Left cardiac atrium (tissue), 4 donors: ENCODE measurements at places on chromosomes 2 and 18. TPM values are rescaled to one million over a fixed set of nuclear protein-coding genes. Genes with fewer than 3 reads are reported as not detected.

- DNase-seq, result no peak
These were observed 60.7 kb upstream of the DAPL1 start for GRCh38 chr2:158734442-158734841.

GRCh38 chr2:71526975-71527374, 73.6 kb downstream of the DYSF start:
- DNase-seq, result no peak

Gene IL36A
- not detected for total RNA-seq

GRCh38 chr2:240836781-240837467, 16.9 kb upstream of the KIF1A start:
- peak; percentile 70 for DNase-seq

Gene KCNG2
- 0.15 TPM for total RNA-seq

DNA sequence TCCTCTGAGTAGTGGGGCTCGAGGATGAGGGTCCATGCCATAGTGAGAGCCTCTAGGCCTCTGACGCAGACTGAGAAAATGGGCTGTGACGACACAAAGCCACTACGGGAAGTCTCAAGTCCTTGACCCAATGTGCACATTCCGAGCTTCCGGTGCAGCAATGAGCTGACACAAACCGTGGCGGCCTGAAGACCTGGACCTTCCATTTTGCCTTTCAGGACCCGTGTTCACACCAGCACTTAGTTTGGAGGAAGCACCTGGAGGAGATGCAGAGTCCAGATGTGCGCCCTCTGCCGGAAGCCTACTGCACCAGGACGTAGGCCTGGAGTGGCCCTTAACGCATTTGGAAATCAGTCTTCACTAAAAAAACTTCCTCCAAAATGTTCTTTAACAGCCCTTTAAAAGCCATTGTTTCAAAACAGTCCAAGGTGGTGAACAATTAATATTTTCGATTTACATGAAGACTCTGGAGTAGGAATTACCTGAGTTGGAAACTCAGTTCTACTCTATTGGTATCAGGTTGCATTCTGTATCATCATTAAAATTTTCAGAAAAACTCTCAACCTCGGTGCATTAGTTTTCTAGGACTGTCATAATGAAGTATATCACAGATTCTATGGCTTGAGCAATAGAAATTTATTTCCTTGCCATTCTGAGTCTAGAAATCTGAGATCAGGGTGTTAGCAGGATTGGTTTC, 33.9 kb downstream of the BMP10 start:
- DNase-seq, result peak; percentile 71

Gene FRZB
- total RNA-seq, result 5.3 TPM

DNA sequence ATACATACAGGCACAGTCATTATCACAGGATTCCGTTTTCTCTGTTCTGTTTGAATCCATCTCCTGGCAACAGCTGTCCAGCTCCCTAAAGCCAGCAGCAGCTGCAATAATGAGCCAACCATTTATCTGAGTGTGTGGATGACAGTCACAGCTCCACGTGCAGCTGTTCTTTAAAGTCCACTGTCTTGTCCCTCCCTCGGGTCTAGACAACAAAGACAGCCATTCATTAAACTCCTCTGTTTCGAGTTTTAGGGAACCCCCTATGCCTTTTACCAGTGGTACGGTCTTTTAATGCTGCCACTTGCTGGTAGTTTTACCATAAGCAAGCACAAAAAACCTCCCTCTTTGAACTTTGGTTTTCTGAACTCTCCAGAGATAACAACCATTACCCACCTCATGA, 16.0 kb upstream of the MSGN1 start:
- no peak for DNase-seq

DNA sequence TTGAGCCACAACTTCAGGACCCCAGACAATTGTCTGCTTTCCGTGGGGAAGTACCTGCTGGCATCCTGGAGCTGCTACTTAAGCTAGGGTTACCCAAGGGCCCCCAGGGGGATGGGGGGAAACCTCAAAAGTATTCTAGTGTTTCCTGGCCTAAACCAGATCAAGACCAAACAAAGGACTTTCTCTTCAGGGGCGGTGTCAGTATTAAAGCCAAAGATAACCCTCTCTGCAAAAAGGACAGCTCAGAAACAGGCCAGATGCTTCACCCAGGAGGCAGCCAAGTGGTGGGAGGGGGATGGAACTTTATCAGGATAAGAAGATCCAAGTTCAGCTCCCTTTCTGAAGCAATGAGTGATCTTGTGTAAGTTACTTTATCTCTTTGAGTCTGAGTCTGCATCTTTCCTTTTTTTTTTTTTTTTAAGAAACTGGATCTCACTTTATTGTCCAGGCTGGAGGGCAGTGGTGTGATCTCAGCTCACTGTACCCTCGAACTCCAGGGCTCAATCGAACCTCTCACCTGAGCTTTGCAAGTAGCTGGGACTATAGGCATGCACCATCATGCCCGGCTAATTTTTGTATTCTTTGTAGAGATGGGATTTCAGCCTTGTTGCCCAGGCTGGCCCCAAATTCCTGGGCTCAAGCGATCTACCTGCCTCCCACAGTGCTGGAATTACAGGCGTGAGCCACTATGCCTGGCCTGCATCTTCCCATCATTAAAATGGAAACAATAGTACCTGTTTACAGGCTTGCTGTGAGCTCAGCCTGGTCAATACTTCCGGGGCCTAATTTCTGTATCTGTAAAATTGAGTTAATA, 151.8 kb upstream of the PTPRM start:
- DNase-seq, result peak; percentile 21

DNA sequence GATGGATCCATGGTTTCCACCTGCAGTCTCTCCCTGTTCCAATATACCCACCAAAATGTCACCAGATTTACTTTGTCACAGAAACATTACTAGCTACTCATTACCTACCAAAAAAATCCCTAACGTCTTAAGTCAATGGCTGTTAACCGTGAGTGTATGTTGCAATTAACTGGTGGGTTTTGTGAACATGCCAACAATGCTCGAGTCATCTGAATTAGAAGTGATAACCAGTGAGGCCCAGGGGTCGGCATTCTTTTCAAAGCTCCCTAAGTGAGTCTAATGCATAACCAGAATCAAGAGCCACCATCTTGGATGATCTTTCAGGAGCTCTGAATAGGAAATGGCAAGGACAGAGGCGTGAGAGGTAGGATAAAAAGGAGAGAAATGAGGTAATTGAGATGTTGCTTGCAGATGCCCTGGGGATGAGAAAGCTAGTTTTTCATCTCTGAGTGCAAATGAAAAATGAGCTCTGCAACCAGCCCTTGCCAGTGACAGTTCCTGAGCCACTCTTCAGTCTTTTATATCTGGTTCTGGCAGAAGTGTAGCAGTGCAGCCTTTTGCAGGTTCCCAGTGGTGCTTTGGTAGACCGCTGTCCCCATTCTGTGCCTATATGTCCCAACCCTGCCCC, 130.0 kb upstream of the RND3 start:
- DNase-seq, result no peak

Gene C2orf15
- total RNA-seq, result 0.26 TPM

Gene FLACC1
- total RNA-seq, result 4.9 TPM

DNA sequence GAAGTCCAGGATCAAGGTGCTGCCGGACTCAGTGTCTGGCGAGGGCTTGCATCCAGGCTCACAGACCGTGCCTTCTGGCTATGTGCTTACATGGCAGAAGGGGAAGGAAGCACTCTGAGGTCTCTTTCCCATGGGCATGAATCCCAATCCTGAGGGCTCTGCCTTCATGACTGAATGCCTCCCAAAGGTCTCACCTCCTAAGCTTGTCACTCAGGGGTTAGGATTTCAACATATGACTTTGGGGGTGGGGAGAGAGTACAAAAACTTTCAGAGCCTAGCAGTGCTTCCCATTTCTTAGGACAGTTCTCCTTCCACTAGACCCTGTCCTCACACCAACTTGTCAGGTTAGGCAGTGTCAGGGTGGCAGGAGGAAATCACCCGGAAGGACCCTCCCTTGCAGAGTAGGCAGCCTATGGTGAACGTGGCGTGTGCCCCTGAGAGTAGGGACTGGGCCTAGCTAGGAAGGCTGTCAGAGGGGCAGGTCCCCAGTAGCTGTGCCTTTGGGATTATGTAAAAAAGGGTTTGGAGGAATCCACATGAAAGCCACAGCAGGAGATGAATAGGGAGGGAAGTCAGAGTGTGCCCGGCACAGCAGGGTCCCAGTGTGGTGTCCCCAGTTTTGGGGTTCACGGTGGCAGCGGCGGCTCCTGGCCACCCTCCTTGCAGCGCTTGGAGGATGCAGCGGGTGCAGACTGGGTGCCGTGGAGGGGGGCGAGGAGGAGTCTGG, 233.3 kb downstream of the LDLRAD4 start:
- no peak for DNase-seq

- no peak for DNase-seq
These were observed 92.2 kb upstream of the NFU1 start for GRCh38 chr2:69529480-69529879.

DNA sequence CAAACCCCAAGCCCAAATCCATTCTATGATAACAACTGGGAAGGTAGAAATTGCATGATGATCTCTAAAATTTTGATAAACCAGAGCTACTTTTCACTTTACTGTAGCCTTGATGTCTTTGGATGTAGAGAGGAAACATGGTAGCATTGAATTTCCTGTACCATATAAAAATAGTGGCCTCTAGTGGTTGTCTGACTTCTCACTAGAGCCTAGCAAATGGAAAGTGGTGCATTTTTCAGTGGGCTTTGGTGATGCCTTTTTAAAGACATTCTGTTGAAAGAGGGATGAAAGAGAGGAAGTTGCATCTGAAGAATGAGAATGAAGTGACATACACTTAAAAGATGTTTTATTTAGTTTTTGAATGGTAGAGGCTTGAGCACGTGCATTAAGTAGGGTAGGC, 662.2 kb downstream of the XIRP2 start:
- DNase-seq, result no peak

- no peak for DNase-seq
These were observed 108.2 kb upstream of the CXCR4 start for GRCh38 chr2:136225950-136226835.

DNA sequence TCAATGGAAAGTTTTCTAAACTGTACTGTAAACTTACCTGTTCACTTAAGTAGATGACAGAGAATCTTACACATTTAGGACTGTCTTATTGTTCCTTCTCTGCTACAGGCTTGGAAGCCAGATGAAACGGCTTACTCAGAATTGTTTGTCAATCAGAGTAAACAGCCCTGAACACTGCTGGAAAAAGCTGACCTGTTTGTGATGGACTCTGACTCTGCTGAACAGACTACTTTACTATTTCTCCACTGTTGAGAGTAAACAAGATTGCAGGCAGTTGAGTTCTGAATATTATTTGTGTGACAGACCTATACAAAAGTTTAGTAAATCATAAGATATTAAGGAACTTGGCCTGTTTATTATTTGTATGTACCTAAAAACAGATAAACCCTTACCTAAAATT, 99.0 kb downstream of the NOL10 start:
- DNase-seq, result no peak

DNA sequence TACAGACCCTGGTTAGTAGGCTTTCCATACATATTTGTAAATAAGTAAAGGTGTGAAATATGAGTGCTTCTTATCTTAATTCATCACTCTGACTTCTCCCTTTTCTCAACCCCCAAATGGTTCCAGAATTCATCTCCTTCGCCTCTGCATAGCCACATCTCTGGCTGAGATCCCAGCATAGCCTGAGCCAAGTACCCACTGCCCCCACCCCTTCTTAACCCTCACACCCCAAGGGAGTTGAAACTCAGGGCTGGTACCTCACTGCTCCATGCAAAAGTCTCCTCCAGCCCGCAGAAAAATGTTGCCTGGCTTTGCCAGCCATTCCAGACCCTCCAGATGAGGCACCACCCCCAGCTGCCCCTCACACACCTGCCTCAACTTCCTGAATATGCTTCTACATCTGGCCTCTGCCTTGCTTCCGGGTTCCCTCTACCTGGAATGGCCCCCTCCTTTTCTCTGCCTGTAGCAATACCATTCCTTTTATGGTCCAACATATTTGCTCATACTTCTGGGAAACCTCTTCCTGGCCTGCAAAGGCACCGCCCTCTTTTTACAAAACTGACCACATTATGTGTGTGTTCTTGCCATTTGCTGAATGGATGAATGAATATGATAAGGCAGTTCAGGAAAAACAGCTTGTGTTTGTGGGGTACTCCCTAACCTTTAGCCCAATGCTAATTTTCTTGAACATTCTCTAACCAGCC, 112.8 kb downstream of the CELF4 start:
- DNase-seq, result no peak

Gene ALPI
- total RNA-seq, result not detected

DNA sequence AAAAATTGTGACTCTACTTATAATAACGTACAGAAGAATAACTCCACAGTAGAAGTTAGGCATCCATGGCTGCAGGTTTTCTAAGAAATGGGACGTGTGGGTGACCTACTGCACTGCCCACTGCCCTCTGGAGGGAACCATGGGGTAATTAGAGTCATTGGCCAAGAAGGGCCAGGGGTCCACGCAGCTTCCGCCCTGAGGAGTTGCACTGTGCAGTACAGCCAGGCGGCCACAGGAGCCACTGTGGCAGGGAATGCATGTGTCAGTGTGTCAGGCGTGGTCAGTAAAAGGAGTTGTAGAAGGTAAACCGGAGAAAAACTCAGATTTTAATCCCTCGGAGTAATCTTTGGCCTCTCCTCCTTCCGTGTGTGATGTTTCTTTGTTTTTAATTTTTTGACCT, 24.8 kb downstream of the NCK2 start:
- DNase-seq, result no peak

DNA sequence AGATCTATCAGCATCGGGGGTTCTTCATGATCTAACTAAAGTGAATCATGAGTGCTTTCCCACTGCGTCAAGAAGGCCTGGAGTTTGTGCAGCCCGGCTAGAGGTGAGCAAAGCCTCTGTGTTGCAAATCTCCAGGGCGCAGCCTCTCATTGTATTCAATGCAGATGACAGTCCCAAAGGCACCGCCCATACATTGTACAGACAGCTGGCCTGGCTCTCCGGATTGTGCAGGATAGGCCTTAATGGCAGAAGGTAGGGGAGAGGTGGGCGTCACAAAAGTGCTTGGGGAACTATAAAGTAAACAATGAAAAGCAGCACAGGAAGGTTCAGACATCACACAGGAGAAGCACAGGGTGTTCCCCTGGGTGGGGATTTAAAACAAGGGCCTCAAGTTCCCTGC, 907 bp upstream of the GYPC start:
- DNase-seq, result no peak

Gene CNDP1
- total RNA-seq, result not detected

Gene MARCO
- total RNA-seq, result 97.0 TPM
